T-helper 17 cell (primary cell): ENCODE measurements at places on chromosomes 2 and 18.

DNA sequence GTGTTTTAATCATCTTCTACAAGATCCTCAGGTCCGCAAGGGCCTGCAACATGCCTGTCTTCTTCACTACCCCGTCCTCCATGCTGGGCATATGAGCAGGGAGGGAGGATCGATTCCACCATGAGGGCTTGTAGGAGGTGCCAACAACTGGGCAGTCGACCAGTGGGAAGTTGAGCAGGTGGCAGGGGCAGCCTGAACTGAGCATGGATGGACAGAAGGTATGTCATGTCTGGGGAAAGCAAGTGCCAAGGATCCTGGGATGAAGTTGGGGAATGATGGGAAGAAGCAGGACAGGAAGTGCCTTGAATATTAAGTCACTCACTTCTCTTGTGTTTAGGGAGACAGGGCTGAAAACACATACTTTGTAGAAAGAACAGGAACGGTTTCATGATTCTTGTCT is 44.7 kb downstream of the CTIF start:
- DNase-seq: no peak

DNA sequence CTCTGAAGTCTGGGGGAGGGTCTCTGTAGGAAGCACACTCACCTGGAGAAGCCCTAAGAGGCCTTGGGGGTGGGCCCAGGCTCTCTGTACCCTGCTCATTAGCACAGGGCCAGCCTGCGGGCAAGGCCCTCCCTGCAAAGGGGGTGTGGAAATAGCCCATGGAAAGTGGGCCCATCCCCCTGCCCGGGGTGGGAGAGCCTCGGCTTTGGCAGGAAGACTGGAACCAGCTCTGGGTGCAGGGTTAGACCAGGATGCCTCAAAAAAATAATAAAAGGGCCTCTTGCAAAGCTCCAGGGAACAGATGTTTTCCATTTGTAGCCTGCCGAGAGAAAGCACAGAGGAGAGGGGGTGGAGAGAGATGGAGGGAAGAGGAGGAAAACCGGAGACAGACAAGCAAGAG is 98.7 kb downstream of the STPG4 start:
- DNase-seq: no peak

DNA sequence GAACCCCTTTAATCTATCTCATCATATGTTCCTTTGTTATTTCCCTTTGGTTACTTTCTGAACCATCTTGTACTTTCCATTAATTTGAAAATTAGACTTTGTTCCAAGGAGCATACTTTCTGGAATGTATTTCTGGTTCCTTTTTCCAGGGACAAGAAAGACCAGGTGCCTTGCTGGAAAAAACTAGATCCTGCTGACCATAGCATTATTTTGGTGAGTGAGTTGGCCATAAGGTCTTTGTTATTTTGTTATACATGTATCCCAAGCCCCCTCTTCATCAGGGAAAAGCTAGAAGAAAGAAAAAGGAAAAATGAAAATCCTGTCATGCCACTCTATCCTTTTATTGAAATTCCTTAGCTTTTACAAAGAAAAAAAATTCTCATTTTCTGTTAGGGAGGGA is 228.1 kb upstream of the TFPI start:
- DNase-seq: no peak

DNA sequence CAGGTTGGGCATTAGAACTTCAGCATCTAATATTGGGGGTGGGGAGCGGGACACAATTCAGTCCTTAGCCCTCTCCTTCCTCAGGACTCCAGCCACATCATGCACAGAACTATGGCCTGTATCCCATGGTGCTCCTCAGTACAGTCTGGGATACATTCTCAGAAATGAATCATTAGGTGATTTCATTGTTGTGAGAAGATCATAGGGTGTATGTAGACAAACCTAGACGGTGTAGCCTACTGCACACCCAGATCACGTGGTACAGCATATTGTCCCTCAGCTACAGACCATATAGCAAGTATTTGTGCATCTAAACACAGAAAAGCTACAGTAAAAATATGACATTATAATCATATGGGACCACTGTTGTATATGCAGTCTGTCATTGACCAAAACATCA is 23.2 kb upstream of the IMP4 start:
- no peak for DNase-seq

GRCh38 chr2:82652117-82652516 is 1807.0 kb downstream of the SUCLG1 start:
- DNase-seq: no peak

DNA sequence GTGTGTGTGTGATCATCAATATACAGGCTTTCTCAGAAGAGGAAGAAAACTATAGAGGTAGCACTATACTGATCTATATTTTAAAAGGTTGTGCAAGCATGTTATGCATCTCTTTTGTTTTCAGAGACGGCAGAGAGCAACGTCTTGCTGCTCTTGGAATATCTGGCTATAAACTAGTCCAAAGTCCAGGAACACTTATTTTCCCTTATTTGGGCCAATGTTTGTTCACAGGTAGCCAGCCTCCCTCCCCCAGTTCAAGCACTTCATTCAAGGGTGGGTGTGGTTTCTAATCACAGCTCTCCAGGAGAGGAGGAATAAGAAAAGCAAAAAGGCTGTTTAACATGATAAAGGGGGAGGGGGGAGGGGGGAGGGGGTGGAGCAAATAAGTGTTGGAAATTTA is 4.2 kb downstream of the FZD5 start:
- DNase-seq: no peak

- no peak for DNase-seq
These were observed 565.9 kb upstream of the ID2 start for GRCh38 chr2:8115966-8116365.

GRCh38 chr18:2169656-2170055 is 401.6 kb downstream of the METTL4 start:
- no peak for DNase-seq

DNA sequence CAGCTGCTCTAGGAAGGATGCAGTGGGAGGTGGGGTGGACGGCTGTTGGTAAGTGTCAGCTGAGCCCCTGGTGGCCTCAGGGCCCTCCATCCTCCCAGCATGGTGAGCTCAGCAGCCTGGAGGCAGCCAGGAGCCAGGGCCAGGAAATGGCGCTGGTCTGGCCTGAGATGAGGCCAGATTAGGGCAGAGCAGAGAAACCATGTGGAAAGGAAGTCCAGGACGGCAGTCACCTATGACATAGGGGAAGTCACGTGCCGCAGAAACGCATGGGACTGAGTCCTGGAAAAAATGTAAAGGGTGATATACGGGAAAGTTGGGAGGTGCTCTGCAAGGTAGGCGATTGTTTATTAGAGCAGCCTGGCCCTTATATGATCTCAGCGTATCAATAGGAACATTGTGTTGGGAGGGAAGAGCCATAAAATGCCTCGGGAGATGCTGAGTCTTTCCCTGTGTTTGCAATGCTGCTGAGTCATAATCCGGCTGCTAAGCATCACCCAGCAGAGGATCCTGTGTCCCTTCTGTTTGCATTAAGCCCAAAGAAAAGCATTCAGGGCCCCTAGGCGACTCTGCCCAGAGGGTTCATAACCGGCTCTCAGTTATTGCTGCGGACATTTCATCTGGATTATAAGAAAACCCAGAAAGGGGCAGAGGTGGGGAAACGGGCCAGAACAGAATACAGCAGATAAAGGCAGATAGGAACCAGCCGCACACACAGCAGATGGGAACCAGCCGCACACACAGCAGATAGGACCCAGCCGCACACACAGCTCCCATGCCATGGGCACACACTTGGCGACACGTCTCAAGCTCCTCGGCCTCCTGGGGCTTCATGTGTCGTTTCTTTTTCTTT is 30.3 kb upstream of the B3GNT7 start:
- no peak for DNase-seq

GRCh38 chr2:52308156-52308555 is 1276.2 kb upstream of the NRXN1 start:
- no peak for DNase-seq

GRCh38 chr2:127032621-127033020 is 74.3 kb downstream of the BIN1 start:
- DNase-seq: no peak

- DNase-seq: no peak
These were observed 167.4 kb downstream of the PTGR3 start for GRCh38 chr18:75041586-75041985.

DNA sequence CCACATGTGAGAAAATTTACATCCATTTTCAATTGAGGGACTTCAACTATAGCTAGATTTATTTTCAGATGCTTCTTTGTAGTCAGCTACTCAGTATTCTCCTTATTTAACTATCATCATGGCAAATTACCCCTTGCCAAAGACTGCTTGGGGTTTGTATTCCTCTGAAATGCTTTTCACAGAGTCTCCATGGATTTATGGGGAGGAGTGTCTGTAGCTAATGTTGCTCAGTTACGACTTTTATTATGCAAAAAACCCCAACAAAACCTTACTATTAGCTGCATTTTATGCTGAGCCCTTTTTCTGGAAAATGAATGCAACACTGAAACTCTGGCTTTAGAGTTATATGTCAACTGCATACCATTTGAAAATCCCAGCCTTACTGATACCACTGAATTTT is 78.6 kb downstream of the RFTN2 start:
- DNase-seq: no peak

GRCh38 chr18:43267818-43268217 is 9.5 kb downstream of the SYT4 start:
- DNase-seq: no peak

DNA sequence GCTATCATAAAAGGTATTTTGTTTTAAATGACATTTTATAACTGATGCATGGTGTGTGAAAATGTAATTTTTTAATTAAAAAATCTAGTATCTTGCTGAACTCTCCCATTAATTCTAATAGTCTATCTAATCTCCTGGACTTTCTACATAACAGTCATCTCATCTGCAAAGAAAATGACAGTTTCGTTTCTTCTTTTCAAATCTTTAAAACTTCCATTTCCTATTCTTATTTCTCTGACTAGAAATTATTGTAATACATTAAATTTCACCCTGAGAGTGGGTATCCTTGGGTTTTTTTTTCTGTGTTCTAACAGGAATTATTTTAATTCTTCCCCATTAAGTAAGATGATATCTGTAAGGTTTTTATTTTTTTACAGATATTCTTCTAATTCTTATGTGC is 120.1 kb downstream of the KCNF1 start:
- DNase-seq: no peak

- no peak for DNase-seq
These were observed 383.1 kb upstream of the ID2 start for GRCh38 chr2:8298783-8299182.

GRCh38 chr2:177888581-177888980 is 184.0 kb downstream of the PDE11A start:
- DNase-seq: no peak

DNA sequence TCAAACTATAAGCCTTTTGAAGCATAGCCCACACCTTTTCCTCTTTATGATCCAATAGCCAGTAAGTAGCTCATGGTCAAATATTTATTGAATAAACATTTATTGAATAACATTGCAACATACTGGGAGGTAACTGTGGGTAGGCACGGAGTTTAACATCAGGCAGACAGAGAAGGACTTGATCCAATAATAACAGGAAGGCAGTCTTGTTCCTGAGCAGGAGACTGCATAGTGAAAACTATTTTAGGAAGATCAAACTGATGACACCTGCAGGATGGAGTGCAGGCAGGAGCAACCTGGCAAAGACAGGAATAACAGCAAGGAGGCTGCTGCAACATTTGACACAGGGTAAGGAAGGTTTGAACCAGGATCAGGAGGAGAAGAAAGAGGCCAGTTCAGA is 3.1 kb upstream of the DCTN1 start:
- no peak for DNase-seq

- no peak for DNase-seq
These were observed 191.8 kb downstream of the FTCDNL1 start for GRCh38 chr2:199659207-199659606.
